ENCODE measurements at places on chromosomes 4 and X.

- no peak for DNase-seq
Observed at GRCh38 chr4:40185830-40186664, 10.8 kb upstream of the RHOH start.

GRCh38 chr4:31715302-31715701 is 995.1 kb downstream of the PCDH7 start:
- DNase-seq: no peak

GRCh38 chrX:65871671-65872311 is 168.1 kb downstream of the VSIG4 start:
- DNase-seq: no peak

DNA sequence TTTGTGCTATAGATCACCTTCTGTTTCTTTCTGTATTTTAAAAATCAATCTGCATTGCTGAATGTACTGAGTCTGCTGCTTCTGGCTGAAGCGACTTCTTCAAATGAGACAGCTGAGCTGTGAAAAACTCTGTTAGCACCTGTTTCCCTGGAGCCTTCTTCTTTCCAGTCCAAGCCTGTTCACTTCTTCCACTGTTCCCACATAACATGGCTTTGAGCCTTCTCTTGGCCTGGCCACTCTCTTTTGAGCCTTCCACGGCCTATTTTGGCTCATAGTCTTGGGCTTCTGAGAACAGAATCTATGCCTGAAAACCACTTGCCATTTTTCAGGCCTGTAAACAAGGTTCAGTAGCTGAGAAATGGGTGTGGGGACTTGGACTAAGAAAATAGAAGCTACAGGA is 132.9 kb upstream of the IGFBP7 start:
- DNase-seq: no peak

GRCh38 chrX:73836956-73837477 is 274.0 kb downstream of the CHIC1 start:
- no peak for DNase-seq

DNA sequence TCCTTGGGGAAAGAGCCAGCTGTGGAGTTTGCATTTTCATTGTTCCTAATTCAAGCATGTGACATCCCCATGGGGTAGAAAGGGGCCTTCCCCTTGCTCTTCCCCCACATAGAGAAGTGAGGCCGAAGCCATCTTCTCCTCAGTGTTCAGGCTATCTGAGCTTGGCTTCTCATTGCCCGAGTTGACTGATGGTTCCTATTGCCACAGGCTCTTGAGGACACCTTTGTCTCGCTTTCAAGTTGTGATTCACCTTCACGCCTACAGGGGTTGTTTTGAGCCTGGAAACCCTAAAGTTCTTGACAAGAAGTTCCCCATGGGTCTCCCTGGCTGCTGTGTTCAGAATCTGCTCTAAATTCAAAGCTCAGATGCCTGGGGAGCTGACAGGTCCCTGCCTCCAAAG is 25.0 kb downstream of the CCNQ start:
- no peak for DNase-seq

GRCh38 chrX:77167993-77168392 is 279.2 kb upstream of the FGF16 start:
- DNase-seq: no peak

GRCh38 chrX:9221781-9222180 is 187.9 kb upstream of the FAM9B start:
- no peak for DNase-seq

- DNase-seq: no peak
Observed at GRCh38 chrX:96204928-96205327, 479.7 kb upstream of the DIAPH2 start.

- no peak for DNase-seq
Observed at GRCh38 chr4:55051532-55051931, 73.9 kb downstream of the KDR start.

- DNase-seq: no peak
Observed at GRCh38 chrX:26138274-26138673, at the start of gene MAGEB18. Gene MAGEB18 (plus strand): TSS chrX:26138343. CDS start chrX:26138986, 643 bp downstream.

DNA sequence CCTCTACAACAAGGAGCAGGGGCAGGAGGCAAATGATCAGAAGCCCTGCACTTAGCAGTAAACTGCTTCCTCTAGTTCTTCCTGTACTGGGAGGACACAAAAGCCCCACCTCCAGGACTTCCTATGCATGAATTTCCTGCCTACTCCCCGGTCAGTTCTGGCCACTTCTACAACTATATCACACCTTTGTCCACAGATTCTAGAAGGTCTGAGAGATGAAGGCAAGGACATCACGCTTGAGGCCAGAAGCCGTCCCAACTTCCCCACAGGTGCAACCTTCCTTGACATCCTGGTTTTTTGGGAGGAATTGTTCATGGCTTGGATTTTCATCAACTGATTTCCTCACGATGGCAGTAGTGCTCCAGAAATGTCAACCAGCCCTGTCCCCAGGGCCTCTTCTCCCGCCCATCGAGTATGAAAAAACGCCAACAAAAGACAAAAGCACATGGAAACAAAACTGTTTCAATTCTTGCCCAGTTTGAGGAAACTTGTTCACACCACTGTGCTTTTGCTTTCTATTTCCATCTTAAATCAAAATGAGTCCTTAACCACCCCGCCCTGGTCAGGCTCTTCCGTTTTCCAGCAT is 206.5 kb upstream of the STK26 start:
- DNase-seq: no peak

GRCh38 chr4:152172146-152172545 is 363.7 kb downstream of the FBXW7 start:
- no peak for DNase-seq

DNA sequence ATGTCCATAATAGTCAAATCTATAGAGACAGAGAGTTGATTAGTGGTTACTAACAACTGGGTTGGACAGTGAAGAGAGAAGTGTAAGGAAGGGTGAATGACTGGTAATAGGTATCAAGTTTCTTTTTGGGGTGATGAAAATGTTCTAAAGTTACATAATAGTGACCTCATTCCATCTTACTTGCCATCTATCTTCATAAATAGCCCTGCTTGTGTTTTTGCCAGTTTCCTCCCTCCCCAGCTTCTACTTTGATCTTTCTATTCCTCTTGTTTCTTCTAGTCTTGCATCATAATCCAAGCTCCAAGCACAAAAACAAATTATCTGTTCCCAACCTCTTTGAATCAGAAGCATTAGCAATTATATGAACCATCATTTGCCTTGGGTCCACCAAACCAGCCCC is 40.2 kb upstream of the TET2 start:
- no peak for DNase-seq

All from left ventricle myocardium inferior (tissue), 1 donor.